ENCODE measurements at places on chromosomes 6 and 20. TPM values are rescaled to one million over a fixed set of nuclear protein-coding genes. Genes with fewer than 3 reads are reported as not detected.

Gene ABCC10
- total RNA-seq, result 59.5 TPM

Gene IL17F
- total RNA-seq, result not detected

Gene SPATS1
- total RNA-seq, result not detected

Gene SIRPD
- total RNA-seq, result not detected

Gene FGD2
- total RNA-seq, result 435 TPM

Gene TMEM217
- total RNA-seq, result 0.54 TPM

Gene DEFB129
- total RNA-seq, result not detected

Gene SMLR1
- not detected for total RNA-seq

Gene MUC22
- total RNA-seq, result not detected

Gene EPB41L1
- 0.64 TPM for total RNA-seq

Gene BTN1A1
- 0.46 TPM for total RNA-seq

Gene ATP9A
- 0.07 TPM for total RNA-seq

Gene CTCFL
- total RNA-seq, result not detected

Gene ECT2L
- total RNA-seq, result not detected

Gene SEMG1
- total RNA-seq, result not detected

Gene MRAP2
- not detected for total RNA-seq

Gene RIPPLY2
- not detected for total RNA-seq

Gene PPP1R14C
- total RNA-seq, result 0.32 TPM

Gene SNAI1
- 0.67 TPM for total RNA-seq

Gene PNRC1
- 220 TPM for total RNA-seq

Gene CST7
- 0.86 TPM for total RNA-seq

Gene KIAA0408
- 0.34 TPM for total RNA-seq

Gene OTOR
- not detected for total RNA-seq

Gene VPS52
- total RNA-seq, result 97.2 TPM

Measured in activated B cell treated with CpG ODN at 0.5 μM for 24 hours (primary cell).